Spleen (tissue), 13 donors: ENCODE measurements at places on chromosomes 16 and 17.

GRCh38 chr17:46869296-46869695 lies 17.9 kb downstream of the WNT9B start:
- H3K36me3 ChIP-seq: no peaks in the 10 kb centered on the region
- no peak overlapping the region for H3K27ac ChIP-seq
- no peaks in the 10 kb centered on the region for H3K27me3 ChIP-seq

GRCh38 chr17:66929591-66929990 lies 34.9 kb upstream of the CACNG4 start:
- H3K27me3 ChIP-seq: no peaks in the 10 kb centered on the region
- no peaks in the 10 kb centered on the region for H3K4me1 ChIP-seq
- H3K4me3 ChIP-seq: no peak overlapping the region

GRCh38 chr17:41555105-41555887 lies 16.6 kb downstream of the KRT9 start:
- DNase-seq: no peak
- H3K36me3 ChIP-seq: no peaks in the 10 kb centered on the region
- H3K4me1 ChIP-seq: no peaks in the 10 kb centered on the region
- H3K27ac ChIP-seq: peak overlapping the region; percentile 52

GRCh38 chr17:12349297-12349696 lies 316.4 kb upstream of the MYOCD start:
- H3K4me1 ChIP-seq: no peaks in the 10 kb centered on the region
- no peak overlapping the region for H3K4me3 ChIP-seq
- H3K36me3 ChIP-seq: no peaks in the 10 kb centered on the region
- H3K27me3 ChIP-seq: no peaks in the 10 kb centered on the region

- DNase-seq: peak; percentile 80
- H3K4me1 ChIP-seq: peaks cover 65% of the 10 kb centered on the region
- peak overlapping the region; percentile 89 for H3K27ac ChIP-seq
- no peak overlapping the region for H3K4me3 ChIP-seq
- no peaks in the 10 kb centered on the region for H3K36me3 ChIP-seq
- no peaks in the 10 kb centered on the region for H3K27me3 ChIP-seq
These were observed 1.7 kb downstream of the MT2A start for GRCh38 chr16:56610017-56610608.

GRCh38 chr17:82570277-82570676 lies 50.7 kb downstream of the FOXK2 start:
- no peaks in the 10 kb centered on the region for H3K27me3 ChIP-seq
- no peak overlapping the region for H3K27ac ChIP-seq
- no peak overlapping the region for H3K4me3 ChIP-seq
- no peak for DNase-seq

GRCh38 chr16:4613636-4614570 lies 785 bp downstream of the UBALD1 start:
- H3K27ac ChIP-seq: peak overlapping the region; percentile 97
- H3K36me3 ChIP-seq: peaks cover 10% of the 10 kb centered on the region
- DNase-seq: peak; percentile 90
- H3K4me1 ChIP-seq: peaks cover 82% of the 10 kb centered on the region
- H3K4me3 ChIP-seq: peak overlapping the region; percentile 97

DNA sequence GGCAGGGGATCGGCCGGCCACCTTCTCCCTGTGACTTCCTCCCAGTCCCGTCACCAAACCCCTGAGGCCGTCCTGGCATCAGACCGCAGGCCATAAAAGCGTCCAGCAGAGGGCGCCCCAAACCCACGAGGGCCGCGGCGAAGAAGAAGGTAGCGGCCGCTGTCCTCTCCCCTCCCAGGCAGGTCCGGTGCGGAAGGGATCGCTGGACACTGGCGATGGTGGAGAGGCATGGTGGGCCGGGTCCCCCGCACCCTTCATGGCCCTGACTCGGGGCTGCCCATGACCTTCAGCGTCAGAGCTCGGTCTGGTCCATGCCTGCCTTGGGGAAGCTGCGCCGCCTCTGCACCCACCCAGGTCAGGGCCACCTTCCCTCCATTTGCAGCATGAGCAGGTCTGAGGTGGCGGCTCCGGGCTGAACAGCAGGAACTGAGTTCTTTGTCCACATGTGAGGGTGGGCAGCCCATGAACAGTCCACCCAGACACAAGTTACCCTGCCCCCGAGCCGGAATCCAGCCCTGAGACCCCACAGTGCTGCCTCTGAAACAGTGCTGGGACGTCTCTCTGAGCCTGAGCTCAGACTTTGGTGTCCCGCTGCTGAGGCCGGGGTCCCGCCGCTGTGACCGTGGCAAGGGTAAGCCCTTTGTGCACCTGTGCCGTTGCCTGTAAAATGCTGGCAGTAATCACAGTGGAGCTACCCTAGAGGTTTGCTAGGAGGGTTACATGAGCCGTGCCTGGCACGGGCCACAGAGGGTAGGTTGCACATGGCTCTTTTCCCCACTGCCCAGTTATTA lies 40.8 kb upstream of the CMIP start:
- no peaks in the 10 kb centered on the region for H3K36me3 ChIP-seq
- DNase-seq: peak; percentile 97
- peak overlapping the region; percentile 22 for H3K4me3 ChIP-seq
- H3K27ac ChIP-seq: no peak overlapping the region
- peaks cover 7% of the 10 kb centered on the region for H3K4me1 ChIP-seq

DNA sequence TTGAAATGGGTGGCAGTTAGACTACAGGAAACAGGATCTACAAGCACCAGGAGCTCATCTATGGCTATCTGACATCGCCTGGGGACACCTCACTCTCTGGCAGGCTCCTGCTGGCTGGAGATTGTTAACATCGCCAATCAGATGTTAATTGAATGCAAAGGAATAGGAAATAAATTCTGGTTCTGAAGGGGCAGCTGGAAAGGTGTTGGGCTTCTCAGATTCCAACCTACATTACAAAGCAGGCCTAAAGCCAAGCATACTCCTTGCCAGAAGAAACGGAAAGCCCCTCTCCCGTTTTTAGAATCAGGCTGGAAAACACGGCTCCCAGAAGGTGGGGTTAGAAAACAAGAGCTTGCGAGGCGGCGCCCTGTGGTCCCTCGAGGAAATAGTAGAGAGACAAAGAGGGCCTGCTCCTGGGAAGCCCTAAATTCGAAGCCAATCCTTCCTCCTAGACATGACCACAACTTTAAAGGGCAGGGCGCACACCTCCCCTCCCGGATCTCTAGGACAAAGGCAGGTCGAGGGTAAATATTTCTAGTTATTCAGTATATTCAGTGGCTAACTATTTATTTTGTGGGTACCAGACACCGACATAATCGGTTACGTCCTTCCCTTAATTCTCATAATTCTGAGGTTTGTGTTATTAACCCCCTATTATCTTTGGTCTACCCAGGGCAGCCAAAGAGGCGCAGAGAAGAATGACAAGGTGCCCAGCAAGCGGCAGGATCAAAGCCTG lies 763 bp upstream of the TOM1L1 start:
- peak overlapping the region; percentile 66 for H3K4me3 ChIP-seq
- peaks cover 8% of the 10 kb centered on the region for H3K4me1 ChIP-seq
- H3K36me3 ChIP-seq: no peaks in the 10 kb centered on the region
- peaks cover 39% of the 10 kb centered on the region for H3K27me3 ChIP-seq
- no peak overlapping the region for H3K27ac ChIP-seq

- peaks cover 94% of the 10 kb centered on the region for H3K27me3 ChIP-seq
- DNase-seq: no peak
- no peak overlapping the region for H3K4me3 ChIP-seq
- H3K4me1 ChIP-seq: peaks cover 12% of the 10 kb centered on the region
These were observed 5.7 kb downstream of the IRX5 start for GRCh38 chr16:54936201-54936978.

- H3K4me3 ChIP-seq: no peak within 1 kb of the TSS
- no peak within 1 kb of the TSS for H3K27ac ChIP-seq
- H3K27me3 ChIP-seq: peaks cover 52% of the 10 kb centered on the region
- no peak for DNase-seq
- peaks cover 9% of the 10 kb centered on the region for H3K4me1 ChIP-seq
- H3K36me3 ChIP-seq: no peaks in the 10 kb centered on the region
These were observed at the start of gene JPH3 for GRCh38 chr16:87602001-87602775. Gene JPH3, plus strand, starts transcription at chr16:87602508. Its CDS starts 639 bp downstream, at chr16:87603147.
